ENCODE measurements at places on chromosomes 2 and 18.

DNA sequence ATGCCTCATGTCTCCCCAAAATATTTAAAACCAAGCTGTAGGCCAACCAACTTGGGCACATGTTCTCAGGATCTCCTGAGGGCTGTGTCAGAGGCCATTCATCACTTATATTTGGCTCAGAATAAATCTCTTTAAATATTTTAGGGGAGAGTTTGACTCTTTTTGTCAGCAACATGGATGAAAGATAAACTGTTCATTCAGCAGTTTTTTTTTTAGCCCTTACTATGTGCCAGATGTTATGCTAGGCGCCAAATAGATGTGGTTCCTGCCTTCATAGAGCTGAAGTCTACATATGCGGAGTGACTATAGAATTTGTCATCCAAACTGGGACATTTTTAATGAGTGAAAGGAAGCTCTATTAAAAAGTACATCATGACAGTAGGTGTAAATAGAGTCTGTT lies 42.5 kb upstream of the TWSG1 start:
- DNase-seq: no peak

GRCh38 chr2:111049792-111050640 lies 70.7 kb upstream of the BCL2L11 start:
- DNase-seq: no peak

GRCh38 chr2:17614174-17614930 lies 73.9 kb downstream of the VSNL1 start:
- no peak for DNase-seq

- peak; percentile 93 for DNase-seq
These were observed 584 bp downstream of the PPP4R1 start for GRCh38 chr18:9613550-9614400.

GRCh38 chr2:109407276-109408042 lies 206.3 kb downstream of the SEPTIN10 start:
- DNase-seq: no peak

DNA sequence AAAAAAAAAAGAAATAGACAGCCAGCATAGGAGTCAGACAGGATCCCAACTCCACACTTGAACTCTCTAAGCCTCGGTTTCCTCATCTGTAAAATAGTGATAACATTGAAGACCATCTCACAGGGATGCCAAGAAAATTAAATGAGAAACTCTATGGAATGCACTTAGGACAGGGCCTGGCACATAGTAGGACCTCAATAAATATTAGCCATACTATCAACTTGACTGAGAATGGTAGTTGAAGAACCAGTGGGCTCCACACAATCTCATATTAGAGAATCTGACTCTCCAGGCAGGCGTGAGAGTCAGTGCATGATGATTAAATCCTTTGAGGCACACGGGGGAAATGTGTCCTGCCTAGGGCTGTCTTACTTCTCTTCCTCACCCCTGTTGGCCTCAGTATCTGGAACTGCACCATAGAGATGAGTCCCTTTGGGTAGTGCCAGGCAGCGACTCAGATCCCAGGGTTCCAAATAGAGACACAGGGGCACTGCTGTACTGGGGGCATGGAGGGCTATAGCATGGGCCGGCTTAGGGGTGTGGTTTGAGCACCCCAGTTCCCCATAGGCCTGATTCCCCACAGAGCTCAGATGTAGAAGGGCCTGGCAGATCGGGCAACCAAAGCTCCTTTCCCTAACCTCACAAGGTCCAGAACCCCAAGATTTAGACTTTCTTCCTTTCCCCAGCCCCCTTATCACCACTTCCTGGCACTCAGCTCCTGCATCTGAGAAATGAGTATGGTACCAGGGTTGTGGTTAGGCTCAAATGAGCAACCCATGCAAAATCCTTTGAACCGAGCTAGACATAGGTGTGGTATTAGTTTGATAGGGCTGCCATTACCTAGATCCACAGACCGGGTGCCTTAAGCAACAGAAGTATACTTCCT lies 51.3 kb upstream of the CAB39 start:
- no peak for DNase-seq

- no peak for DNase-seq
These were observed 28.8 kb downstream of the CCDC93 start for GRCh38 chr2:117985092-117985491.

- DNase-seq: no peak
These were observed 47.9 kb upstream of the FANCL start for GRCh38 chr2:58289029-58289428.

DNA sequence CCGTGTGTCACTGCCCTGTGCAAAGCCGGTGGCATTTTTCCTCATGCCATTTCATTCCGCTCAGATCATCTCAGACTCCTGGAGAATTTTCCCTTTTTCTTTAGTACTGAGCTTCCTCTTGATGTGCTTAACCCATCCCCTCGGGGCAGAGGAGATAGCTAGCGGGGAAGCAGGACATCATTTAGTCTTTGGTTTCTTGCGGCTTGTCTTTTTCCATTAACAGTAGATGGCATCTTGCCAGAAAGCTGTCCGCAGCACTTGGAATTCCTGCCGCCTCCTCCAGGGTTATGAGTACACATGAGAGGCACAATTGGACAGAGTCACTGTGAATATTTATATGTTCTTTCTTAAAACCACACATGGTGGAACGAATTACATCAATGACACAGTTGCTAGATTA lies 226.6 kb downstream of the ALPK2 start:
- DNase-seq: no peak

Data from spleen (tissue), 13 donors.